Ammon's horn (tissue), 1 donor: ENCODE measurements at places on chromosomes 12 and 14.

DNA sequence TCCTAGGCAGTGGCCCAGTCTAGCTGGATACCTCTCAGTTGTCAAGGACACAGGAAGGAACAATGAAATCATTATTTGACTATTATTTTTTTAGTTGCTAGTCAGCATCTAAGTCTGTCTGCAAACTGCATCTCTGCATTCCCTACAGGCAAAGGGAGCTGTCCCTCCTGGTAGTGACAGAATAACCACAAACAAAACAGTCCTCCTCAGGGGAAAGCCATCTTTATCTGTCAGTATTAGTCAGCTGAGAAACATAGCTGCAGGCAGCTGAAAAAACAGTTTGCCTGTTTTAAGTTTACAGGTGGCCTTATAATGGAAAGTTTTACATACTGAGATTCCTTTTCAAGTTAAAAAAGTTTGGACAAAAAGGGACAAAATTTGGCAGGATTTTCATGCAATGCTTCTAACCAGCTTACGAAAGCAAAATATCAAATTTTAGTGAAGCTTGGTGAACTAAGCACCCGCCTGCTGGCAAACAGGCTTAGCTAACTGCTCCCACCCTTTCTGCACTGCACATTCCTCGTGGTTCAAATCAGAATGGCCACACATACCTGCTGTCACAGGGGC is 29.5 kb downstream of the SLC25A21 start:
- no peak for DNase-seq

DNA sequence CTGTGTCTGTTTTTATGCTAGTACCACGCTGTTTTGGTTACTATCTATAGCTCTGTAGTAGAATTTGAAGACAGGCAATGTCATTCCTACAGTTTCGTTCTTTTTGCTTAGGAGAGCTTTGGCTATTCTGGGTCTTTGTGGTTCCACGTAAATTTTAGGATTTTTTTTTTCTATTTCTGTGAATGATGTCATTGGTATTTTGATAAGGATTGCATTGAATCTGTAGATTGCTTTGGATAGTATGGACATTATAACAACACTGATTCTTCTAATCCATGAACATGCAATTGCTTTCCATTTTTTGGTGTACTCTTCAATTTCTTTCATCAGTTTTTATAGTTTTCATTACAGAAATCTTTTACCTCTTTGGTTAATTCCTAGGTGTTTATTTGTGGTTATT is 345.2 kb downstream of the TMEM121 start:
- no peak for DNase-seq

DNA sequence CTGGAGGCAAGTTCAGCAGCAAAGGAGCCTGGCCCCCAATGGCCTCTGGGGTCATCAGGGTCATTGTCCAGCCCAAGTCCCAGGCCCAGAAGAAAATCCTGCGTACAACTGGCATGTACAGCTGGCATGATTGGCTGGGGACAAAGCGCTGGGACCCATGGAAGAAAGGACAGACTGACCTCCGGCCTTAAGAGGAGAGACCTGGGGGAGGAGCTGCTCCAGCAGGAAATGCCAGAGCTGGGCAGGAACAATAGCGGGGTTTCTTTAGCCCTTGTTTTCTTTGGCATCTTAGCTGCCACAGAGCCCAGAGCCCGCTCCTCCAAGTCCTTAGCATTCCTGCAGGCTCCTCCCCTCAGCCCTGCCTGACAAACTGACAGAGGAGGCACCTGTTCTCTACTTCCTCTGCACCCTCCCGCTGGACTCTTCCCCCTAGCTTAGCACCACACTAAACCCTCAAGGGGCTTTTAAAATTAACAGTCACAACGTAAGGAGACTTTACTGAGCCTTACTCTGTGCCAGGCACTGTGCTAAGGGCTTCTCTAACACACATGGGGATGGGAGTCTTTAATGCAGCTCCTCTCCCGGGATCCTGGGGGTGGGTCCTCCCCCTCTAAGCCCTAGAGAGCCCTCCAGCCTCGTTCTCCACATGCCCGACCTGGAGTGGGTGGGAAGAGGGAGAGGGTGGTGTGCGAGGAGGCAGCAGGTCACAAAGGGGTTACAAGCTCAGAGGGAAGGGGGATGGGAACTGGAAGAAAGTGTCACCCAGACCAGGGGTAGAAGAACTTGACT is 1.8 kb upstream of the AQP5 start:
- no peak for DNase-seq

GRCh38 chr14:68674538-68675232 is 118.2 kb downstream of the ZFP36L1 start:
- no peak for DNase-seq

GRCh38 chr12:7601406-7601805 is 64.3 kb downstream of the APOBEC1 start:
- no peak for DNase-seq

DNA sequence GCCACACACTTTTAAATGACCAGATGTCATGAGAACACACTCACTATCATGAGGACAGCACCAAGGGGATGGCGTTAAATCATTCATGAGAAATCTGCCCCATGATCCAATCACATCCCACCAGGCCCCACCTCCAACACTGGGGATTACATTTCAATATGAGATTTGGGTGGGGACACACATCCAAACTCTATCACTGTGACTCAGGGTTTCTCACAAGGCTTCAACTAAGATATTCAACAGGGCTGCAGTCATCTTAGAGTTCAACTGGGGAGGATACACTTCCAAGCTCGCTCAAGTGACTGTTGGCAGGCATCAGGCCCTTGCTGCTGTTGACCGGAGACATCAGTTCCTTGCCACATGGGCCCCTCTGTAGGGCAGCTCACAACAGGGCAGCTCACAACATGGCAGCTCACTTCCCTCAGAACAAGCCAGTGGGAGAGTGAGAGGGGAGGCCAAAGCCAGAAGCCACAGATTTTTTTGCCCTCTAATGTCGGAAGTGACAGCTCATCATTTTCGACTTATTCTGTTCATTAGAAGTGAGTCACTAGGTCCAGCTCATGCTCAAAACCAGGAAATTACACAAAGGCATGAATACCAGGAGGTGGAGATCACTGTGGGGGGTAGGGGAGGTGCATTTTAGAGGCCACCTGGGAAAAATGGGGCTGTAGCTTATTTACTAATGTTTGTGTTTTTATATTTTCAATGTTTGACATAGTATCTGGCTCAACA is 50.8 kb upstream of the PTHLH start:
- no peak for DNase-seq

- peak; percentile 47 for DNase-seq
Measured at GRCh38 chr12:6201213-6201608, 1.0 kb downstream of the CD9 start.

GRCh38 chr14:34873589-34874385 is 1.4 kb downstream of the BAZ1A start:
- peak; percentile 83 for DNase-seq

- DNase-seq, result no peak
Measured at GRCh38 chr12:9761419-9761781, 699 bp upstream of the CD69 start.

- peak; percentile 51 for DNase-seq
Measured at GRCh38 chr14:93926873-93927799, at the start of gene FAM181A. FAM181A (plus strand) TSS chr14:93927344; CDS start chr14:93928286, 942 bp downstream.

DNA sequence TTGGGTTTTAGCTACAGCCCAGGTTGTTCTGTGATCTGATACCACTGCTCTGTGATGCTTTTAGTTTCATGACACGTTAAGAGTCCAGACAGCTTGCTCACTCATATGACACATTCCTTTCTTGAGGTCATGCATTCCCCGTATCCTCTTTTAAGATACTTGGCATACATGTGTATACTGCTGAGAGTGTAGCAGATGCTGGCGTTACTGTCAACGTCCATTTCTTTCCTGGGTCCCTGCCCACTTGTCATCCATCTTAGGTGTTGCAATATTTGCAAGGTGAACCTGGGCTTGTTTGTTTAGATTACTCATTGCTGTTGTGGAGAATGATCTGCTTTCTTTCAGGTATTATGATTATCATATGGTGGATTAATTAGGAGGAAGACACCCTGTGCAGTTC is 9.1 kb upstream of the EMP1 start:
- no peak for DNase-seq

GRCh38 chr12:113470871-113471618 is 626 bp downstream of the LHX5 start:
- DNase-seq, result no peak

DNA sequence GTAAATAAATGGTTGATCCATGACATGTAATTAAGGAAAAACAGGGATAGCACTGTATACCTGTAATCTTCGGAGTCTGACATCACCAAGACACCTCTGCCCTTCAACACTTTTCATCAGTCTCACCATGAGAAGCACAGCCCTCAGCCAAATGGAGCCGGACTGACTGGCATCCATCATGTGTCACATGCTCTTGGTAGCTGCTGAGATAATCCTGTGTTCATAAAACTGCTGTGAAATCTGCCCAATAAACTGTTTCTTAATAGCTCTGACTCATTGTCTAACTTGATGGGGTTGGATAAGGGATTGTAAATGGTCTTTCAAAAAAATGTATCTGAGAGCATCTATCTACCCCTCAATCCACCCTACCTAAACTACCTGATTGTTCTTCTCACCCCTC is 33.6 kb downstream of the KCNH5 start:
- DNase-seq, result no peak

GRCh38 chr12:95003921-95004272 is 400 bp upstream of the NDUFA12 start:
- DNase-seq, result no peak

DNA sequence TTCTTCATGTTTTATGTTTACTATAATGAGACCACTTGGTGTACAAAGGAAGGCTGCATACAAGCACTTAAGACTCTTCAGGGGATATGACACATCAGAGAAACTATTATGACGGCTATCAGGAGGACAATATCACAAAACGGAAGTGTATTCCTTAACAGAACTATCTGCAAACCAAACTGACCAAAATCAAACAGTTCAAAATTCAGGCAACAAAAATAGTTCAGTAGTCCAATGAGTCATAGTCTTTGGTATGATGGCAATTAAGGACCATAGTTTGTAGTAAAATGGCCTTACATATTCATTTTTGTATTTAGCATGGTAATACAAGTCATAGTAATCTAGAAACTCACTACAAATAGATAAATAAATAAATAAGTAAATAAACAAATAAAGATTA is 1638.7 kb upstream of the SEL1L start:
- no peak for DNase-seq

GRCh38 chr14:22460461-22461195 is 128.4 kb downstream of the DAD1 start:
- DNase-seq, result no peak

DNA sequence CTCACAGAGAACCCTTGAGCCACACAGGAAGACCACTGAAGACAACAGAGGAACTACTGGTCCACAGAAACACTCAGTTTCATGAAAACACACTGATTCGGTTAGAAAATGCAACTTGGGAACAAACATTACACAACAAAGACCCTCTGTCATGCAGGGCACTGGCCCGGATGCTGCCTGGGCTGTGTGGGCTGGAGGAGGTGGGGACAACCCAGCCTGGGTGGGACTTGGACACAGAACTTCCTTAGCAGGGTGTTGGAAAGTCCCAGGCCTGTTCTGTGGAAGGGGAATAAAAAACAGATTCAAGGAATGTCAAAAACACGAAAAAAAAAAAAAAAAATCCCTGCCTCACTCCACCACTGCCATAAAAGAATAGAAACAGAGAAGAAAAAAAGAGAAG is 181.0 kb downstream of the MON2 start:
- DNase-seq, result peak; percentile 72

- DNase-seq, result peak; percentile 57
Measured at GRCh38 chr12:6200256-6201212, at the start of gene CD9. CD9 (plus strand) TSS chr12:6200400; CDS start chr12:6200500, 100 bp downstream.

GRCh38 chr12:128178565-128178964 is 88.4 kb upstream of the TMEM132C start:
- no peak for DNase-seq

DNA sequence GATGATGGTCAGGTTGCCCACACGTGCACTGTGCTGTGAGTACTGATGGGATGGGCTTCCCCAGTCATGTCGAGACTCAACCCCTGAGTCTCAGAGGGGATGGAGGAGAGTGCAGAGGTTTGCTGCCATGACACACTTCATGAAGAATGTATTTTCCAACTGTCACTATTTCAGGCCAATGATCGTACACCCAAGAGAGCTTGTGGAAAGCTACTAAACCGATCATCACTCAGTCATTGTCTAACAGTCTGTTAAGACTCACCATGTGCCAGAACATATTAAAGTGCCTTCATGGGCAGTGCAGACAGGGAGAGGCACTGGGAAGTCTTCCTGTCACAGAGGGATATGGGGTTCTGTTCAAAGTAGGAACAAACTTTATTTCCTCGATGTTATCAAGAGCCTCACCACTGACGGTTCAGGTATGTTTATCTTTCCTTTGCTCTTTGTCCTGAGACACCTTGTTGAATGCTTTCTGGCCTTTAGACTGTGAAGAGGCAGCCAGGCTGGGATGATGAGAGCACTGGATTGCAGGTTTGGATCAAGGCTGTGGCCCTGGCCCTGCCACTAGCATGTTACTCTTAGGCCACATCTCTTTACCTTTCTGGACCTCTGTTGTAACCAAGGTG is 41.6 kb upstream of the NTF3 start:
- DNase-seq, result no peak

DNA sequence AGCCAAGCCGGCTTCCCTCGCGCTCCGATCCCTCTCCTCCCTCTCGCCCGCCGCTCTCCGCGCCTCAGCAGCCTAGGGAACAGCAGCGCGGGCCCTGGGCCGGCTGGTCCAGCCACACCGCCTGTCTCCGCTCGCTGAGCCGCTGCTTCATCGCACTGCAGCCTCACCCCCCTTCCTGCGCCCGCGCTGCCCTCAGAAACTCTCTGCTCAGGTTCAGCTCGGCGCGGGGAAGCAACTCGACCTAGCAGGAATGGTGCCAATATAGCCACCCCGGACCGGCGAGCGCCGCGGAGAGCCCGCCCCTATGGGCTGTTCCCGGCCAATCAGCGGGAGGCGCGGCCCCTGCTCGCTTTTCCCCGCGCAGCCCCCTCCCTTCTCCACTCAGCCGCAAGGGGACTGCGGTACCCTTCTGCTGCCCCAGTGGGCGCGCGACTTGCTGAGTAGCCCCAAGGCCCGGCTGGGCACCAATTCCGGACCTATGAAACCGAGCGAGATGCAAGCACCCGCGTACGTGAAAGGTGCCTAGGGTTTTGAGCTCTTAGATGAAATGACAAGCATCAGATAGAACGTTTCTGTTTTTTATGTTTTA is at the start of gene ADAMTS20:
ADAMTS20 (minus strand) TSS at position 233 of the 589 bp plus-strand sequence. CDS start 282 bp downstream, outside the sequence.
- no peak for DNase-seq

DNA sequence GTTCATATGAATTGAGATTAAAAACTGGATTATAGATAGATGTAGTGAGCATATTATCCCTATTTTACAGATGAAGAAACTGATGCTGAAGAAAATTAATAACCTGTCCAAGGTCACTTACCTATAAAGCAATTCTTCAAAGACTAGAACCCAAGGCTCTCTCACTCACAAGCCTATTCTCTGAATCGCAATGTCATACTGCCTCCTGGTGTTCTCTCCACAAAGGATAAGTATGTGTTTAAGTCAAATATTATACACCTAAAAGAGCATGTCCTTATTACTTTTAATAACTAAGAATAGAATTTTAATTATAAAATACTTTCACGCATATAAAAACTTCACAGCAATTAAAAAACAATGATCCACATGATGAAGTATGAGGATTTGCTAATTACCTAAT is 721.3 kb upstream of the USP15 start:
- no peak for DNase-seq

- no peak for DNase-seq
Measured at GRCh38 chr14:44108601-44109000, 398.5 kb downstream of the FSCB start.

GRCh38 chr14:94312481-94313246 is 10.5 kb downstream of the SERPINA6 start:
- DNase-seq, result no peak
